Suppressor macrophage treated with lipopolysaccharide for 1 hour (primary cell): ENCODE measurements at places on chromosomes 2 and 18.

DNA sequence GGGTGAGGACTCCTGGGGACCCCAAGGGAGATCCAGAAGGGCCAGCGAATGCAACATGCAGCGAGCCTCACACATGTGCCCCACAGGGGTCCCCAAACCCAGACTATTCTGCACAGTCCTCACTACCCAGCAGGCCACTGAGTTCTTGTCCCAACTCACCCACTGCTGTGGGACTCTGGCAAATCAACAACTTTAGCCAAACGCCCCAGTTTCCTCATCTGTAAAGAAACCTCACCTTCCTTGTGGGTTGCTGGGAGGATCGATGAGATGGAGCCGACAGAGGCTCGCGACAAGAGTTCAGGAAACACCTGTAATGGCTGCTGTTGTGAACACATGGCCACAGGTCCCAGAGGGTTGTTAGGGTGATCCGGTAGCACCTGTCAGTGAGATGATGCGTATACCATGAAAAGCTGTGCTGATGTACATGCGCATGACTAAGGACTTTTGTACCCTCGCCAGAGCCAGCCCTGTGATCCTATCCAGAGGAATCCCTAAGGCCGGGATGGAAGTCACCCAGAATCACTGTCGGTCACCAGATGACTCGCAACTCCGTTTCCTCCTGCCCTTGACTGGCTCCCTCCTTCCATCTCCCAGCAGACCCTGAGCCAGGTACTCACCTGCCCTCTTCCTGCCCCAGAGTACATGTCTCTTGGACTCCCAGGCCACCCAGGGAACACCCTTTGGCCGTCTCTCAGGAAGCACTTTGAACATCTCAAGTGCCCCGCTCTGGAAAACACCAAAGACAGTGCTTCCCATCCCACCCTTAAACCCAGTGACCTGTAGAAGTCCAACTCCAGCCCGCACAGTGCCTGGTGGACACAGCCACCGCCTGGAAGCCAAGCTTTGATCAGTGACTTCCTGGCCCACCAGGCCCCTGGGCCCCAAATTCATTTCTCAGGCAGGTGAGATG, 103.3 kb upstream of the ID2 start:
- no peak for DNase-seq

GRCh38 chr18:33817096-33817495, 239.1 kb downstream of the ASXL3 start:
- no peak for DNase-seq

- DNase-seq = peak; percentile 97
Measured at GRCh38 chr2:219177552-219178376, at the start of gene RETREG2. Gene RETREG2, plus strand, starts transcription at chr2:219178275. Its CDS starts 78 bp downstream, at chr2:219178353.

GRCh38 chr2:42913280-42913878, 121.0 kb upstream of the HAAO start:
- peak; percentile 40 for DNase-seq

DNA sequence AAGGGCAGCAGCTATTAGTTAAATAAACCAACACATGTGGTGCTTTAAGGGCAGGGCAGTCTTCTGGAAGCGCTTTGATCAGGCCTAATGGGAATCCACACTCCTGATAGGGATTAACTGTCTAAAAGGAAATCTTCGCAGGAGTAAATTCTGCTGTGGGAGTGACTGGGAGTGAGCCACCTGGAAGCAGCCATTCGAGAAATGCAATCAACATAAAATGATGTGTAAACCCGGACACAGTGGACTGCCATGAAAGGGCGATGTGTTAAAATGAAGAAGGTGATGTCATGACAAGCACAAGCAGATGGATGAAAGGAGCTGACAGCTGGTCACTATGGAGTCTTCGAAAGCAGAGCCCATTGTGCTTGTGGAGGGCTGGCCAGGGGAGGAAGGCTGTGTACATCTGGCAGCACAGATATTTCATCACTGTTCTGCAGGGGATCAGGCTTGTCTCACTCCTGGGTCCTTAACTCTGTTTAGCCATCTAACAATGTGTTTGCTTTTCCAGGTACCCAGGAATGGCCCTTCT, 24.8 kb upstream of the GALNT14 start:
- no peak for DNase-seq

- no peak for DNase-seq
Measured at GRCh38 chr2:37583402-37583801, 88.0 kb downstream of the CDC42EP3 start.

DNA sequence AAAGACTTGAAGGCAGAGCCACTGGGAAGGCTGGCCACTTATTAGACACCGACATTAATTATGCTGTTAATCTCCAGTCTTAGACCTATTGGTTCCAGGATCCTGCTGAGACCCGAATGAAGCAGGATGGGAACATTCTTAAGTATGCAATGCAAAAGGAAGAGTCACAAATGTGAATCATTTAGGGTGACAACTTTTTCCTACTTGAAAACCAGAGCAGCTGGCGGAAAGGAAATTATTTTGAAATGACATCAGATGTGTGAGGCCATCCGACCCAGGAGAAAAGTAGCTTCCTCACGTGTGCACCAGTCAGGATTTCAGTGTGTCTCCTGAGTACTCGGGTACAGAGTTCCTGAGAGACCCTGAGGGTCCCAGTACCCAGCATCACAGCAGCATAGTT, 222.9 kb upstream of the NCKAP5 start:
- no peak for DNase-seq

GRCh38 chr2:169824373-169825333, at the start of gene METTL5:
Gene METTL5, minus strand, starts transcription at chr2:169824905. Its CDS starts 308 bp downstream, at chr2:169824597.
- peak; percentile 93 for DNase-seq

GRCh38 chr18:62754026-62754425, 38.7 kb downstream of the PHLPP1 start:
- no peak for DNase-seq

- DNase-seq = no peak
Measured at GRCh38 chr18:6807515-6808257, 78.2 kb downstream of the ARHGAP28 start.

GRCh38 chr18:8788503-8789429, 83.4 kb downstream of the MTCL1 start:
- DNase-seq = peak; percentile 7

DNA sequence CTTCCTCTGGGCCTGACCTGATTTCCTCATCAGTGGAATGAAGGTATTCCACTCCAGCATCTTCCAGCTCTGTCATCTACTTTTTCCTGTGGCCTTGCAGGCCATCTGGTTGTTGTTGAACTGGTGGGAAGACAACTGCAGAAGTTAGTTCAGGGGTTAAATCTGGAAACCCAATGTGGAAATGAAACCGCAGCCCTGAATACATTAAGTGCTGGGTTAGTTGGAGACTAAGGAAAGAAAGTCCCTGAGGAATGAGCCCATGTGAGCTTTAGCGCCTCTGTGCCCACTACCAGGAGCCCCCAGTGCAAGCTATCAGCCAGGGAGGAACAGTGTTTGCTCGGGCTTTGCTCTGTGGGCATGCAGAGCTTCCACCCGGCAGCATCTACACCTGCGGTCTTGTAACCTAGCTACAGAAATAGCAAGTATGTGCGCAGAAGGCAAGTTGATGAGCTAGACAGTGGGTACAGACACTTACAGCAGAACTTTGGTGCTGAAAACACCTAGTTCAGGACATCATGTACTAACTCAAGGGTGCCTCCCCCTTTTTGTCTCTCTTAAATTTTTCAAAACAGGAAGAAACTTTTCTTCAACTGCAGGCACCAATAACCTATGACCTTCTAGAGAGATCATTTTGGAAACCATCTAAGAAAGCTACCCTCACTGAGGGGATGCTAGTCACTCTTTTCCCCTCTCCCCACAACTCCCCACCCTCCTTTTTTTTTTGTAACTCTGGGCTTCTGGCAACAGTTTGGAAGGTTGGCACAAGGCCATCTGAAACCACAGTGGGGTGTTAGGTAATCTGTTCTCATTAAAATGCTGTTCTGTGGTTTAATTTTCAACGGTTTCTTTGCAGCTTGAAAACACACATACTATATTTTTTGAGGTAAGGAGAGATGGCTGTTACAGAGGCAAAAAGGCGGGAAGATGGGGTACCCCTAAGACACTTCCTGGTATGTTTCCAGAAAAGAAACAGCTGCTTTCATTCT, 18.3 kb upstream of the CXCR4 start:
- peak; percentile 74 for DNase-seq

GRCh38 chr2:98403878-98404277, 40.8 kb upstream of the INPP4A start:
- DNase-seq = no peak

DNA sequence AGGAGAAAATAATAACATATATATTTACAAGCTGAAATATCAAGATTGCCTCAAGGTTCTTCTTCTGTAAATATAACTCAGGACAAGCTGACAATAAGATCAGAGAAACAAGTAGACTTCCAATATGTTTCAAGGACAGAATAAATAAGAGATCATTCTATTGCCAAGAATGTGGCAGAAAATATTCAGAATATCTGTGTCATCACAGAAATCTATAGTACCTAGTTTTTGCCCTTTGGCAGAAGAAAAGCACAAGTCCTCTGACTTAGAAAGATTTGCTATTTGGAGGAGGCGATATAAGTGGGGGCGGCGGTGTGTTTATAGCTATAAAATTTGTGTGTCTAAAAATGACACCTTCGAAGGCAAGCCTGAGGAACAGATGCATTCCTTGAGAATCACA, 34.3 kb downstream of the ARHGAP15 start:
- no peak for DNase-seq

DNA sequence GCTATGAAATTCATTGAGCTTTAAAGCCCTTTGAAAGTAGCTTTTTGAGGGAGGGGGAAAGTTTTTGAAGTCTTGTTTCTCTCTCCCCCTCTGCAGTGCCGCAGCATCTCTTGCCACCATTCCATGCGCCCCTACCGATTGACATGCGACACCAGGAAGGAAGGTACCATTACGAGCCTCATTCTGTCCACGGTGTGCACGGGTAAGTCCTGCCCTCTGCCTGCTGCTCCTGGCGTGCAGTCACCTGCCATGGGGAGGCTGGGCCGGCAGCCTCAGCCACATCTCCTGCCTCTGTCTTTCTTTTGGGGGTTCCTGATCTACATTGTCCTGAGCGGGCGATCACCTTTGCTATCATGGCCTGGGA, 191.6 kb downstream of the GLI2 start:
- no peak for DNase-seq

GRCh38 chr2:205895981-205896655, 189.9 kb downstream of the INO80D start:
- no peak for DNase-seq

GRCh38 chr2:70529610-70530009, 24.0 kb downstream of the TGFA start:
- DNase-seq = peak; percentile 69

GRCh38 chr2:1940679-1941078, 196.4 kb upstream of the PXDN start:
- DNase-seq = no peak

DNA sequence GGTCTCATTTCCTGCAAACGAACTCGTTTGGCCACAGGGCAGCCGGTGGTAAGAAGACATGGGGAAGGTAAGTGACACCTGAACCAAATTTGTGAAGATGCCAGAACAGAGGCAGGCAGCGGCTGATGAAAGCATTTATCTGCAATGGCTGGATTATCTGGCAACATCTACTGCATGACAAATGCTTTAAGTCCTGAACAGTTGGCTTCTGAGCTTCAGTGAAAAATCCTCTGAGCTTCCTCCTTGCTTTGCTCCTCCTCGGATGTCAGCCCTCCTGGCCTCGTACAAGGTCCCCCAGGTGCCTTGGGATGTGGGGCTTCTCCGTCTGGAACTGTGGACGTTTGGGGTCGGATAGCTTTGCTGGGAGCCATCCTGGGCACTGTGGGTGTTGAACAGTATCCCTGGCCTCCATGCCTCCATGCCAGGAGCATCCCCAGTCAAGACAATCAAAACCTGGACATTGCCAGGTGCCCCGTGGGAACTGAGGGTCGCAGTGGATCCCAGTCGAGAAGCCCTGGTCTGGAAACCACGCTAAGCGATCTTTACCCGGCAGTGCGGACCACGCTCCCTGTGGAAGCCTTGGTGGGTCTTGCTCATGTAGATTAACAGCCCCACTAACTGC, 49.3 kb downstream of the KCNG2 start:
- DNase-seq = no peak

GRCh38 chr2:174581491-174581890, 16.1 kb downstream of the WIPF1 start:
- DNase-seq = no peak

- no peak for DNase-seq
Measured at GRCh38 chr2:193900292-193900691, 1705.6 kb upstream of the TMEFF2 start.

DNA sequence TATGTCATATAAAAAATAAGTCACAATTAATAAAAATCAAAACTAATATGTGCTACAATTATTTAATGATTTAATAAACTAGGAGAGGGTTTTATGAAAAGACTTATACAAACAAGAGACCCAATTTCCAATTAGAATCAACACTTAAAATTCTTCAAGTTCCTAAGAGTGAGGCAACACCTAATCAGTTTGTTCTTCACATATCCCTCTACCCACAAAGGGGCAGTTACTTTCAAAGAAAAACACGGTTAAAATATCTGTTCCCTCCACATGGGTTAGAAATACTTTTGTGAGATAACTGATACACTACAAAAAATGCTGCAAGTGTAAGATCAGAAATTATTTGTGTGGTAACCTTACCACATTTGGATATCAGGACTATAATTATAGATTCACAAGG, 357.0 kb downstream of the ERBB4 start:
- no peak for DNase-seq

GRCh38 chr18:49608366-49609255, 46.8 kb downstream of the LIPG start:
- no peak for DNase-seq

DNA sequence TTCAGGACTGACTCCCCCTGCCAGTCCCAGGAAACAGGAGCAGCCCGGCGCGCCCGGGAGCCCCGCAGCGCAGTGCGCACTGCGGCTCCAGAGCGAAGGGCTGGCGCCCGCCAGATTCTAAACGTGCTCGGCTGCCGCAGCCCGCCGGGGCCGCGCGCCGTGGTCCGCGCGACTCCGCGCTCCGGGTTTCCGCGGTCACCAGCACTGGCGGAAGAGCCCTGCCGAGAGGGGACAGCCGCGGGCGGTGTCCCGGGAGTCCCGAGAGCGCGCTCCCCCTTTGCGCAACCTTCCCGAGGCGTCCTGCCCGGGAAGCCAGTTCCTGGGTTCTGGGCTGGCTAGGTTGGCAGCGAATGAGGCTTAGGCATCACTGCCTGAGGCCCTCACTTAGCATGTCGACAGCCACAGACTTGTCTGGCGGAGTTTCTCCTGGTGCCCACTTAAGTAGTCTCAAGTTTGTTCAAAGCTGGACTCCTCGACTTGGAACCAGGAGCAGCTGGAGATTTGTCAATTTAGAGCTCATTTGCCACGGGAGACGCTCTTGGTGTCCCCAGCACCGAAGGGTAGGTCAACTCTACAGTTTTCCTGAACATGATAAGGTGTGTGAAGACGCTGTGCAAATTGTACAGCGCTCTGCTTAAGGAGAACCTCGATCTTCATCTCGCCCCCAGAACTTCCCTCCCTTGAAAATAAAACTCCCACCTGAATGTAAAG, 1.5 kb upstream of the VSNL1 start:
- DNase-seq = peak; percentile 41
